ENCODE measurements at places on chromosomes 11 and 22. TPM values are rescaled to one million over a fixed set of nuclear protein-coding genes. Genes with fewer than 3 reads are reported as not detected.
A peak's percentile ranks its signal among the peaks of the same experiment; 100 is the strongest.

DNA sequence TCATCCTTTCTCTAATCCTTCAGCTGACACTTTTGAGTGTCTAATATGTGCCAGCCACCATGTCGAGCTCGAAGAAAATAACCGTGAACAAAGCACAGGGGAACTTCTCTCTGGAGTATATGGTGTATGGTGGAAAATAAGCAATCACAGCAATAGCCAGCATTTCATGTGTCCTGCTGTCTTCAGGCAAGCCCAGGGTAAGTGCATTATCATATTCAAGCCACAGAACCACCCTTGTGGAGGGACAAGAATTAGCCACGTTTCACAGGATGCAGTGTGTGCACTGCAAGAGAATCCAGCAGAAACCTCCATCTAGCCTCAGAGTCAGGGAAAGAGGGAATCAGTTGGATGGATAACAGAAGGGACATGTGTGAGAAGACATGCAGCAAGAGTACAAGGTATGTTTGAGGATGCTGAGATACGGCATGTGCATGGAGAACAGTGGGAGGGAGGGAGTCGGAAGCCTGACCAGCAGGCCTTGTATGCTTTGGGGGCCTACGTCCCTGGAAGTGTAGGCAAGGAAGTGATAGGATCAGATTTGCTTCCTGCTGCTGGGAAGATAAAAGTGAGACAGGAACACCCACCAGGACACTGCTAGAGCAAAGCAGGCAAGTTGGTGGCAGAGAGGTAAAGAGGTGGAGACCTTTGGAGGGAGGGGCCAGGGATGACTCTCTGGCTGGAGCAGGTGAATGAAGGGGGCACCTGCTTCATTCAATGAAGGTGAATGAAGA lies 14.7 kb upstream of the GNAZ start:
- DNase-seq, result no peak

DNA sequence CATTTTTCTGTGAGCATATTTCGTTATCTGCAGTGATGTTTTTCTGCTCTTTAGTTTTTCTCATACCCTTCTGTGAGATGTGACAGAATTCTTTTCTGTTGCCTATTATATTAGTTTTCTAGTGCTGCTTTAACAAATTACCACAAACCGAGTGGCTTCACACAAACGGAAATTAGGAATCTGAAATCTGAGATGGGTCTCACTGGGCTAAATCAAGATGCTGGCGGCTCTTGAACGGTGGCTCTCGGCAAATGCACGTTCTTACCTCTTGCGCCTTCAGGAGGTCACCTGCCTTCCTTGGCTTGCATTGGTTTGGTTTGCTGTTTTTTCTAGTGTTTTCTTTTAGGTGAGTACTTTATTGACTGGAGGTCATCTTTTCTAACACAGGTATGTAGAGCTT lies 13.0 kb downstream of the ZBED4 start:
- no peak for DNase-seq

Gene ATG13
- 58.4 TPM for total RNA-seq

DNA sequence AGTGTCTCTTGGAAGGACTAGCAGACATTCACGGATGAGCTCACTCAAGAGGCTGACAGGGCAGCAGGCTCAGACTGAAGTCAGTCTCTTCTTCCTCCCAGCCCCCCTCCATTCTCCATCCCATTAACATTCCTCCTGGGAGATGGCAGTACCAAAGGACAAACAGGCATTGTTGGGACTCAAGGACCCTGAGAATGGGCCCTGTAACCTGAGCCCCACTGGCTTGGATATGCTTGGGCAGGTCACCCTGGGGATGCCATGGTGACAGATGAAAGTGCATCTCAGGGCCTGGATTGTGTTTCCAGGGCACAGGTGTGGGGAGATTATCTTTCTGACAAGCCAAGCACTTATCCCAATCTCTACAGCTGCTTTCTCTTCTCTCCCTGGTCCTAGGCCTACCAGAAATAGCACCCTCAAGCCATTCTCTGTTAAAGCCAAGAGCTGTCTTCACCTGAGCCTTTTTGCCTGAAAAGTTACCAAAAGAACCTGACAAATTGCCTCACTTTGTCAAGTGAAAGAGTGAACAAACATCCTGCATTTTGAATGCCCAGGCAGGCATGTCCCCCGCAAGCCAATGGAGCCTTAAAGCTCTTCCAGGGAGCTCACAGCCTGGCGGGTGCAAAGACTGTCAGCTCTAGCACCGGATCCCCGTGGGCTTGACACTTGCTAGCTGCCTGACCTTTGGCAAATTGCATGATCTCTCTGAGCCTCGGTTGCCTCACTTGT lies 366.0 kb upstream of the NARS2 start:
- DNase-seq, result no peak

DNA sequence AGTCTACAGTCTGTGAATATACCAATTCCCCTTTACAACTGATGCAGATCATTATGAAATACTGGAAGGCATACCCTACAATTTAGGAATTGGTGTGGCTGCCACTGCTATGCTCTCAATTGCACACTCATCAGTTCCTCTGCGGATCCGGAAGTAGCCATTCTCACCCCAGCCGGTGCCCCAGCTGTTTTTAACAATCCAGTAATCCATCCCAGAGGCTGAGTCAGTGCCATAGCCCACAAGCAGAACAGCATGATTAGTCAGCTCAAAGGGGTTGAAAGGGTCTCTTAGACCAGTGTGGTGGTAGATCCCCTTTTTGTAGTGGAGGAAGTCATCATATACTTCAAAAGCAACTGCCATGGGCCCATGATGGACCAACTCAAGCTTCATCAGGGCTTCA lies 43.6 kb downstream of the CTSC start:
- no peak for DNase-seq

- no peak for DNase-seq
These were observed 45.1 kb upstream of the CBX7 start for GRCh38 chr22:39197578-39197977.

- peak; percentile 13 for DNase-seq
These were observed 60.7 kb downstream of the LRRC32 start for GRCh38 chr11:76609736-76610370.

Gene SEPTIN3
- 0.21 TPM for total RNA-seq

- peak; percentile 68 for DNase-seq
These were observed 7.6 kb upstream of the CTR9 start for GRCh38 chr11:10743354-10744000.

Gene FZD4
- total RNA-seq, result not detected

DNA sequence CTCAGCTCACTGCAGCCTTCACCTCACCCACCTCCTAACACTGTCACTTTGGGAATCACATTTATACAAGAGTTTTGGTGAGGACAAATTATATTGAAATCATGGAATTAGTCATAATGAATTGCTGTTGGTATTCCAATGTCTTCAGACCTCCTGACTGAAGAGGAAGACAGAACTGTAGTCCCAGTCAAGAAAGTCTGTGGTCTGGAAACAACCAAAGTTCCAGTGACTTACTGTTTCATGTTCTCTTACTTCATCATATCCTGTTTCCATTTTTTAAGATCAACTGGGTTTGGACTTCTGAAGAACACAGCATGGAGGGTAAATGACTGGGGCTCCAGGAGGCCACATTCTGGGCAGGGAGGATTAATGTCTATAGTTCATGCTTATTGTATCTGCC lies 43.0 kb upstream of the HIPK3 start:
- no peak for DNase-seq

DNA sequence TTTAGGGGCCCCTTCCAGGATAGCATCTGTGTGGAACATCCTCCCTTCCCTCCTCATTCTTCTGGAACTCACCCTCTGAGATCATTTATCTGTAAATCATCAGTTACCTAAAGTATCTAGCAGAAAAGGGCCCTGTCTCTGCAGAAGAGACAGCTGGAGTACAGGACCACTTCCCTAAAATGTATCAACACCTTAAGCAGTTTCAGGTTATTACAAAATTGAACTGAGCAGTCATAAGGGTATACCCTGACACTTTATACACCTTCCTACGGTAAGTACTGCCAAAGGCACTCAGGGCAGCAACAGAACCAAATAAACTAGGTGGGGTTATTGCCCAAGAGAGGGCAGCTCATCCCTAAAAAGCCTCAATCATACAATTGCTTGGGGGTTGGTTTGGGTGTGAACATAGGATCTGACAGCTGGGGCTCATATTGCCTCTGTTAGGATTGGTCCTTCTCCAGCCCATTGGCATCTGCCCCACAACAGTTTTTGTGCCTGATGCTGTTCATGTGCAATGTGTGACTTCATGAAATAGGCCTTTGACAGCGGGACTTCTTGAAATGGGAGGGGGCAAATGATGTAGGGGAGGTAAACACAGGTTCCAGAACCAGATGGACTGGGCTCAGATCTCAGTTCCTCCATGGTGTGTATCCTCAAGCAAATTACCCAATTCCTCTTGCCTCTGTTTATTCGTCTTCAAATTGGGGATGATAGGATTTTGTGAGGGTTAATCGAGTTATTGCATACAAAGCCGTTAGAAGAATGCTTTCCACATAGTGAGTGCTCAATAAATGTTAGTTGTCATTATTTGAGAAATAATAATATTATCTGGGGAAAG lies 2.9 kb downstream of the POU2AF3 start:
- no peak for DNase-seq

- DNase-seq, result no peak
These were observed 122.3 kb downstream of the RCN1 start for GRCh38 chr11:32213223-32213622.

GRCh38 chr22:36772451-36772850 lies 3.5 kb downstream of the IFT27 start:
- no peak for DNase-seq

Gene OR51F2
- total RNA-seq, result not detected

Gene TBX1
- total RNA-seq, result 1.5 TPM

Gene OR51B5
- not detected for total RNA-seq

DNA sequence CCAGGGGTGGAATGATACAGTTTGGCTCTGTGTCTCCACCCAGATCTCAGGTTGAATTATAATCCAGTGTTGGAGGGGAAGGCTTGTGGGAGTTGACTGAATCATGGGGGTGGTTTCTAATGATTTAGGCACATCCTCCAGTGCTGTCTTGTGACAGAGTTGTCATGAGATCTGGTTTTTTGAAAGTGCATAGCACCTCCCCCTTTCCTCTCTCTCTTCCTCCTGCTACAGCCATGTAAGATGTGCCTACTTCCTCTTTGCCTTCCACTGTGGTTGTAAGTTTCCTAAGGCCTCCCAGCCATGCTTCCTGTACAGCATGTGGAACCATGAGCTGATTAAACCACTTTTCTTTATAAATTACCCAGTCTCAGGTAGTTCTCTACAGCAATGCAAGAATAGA lies 45.1 kb downstream of the THAP12 start:
- no peak for DNase-seq

- DNase-seq, result no peak
These were observed 5.6 kb upstream of the SMCO4 start for GRCh38 chr11:93548679-93549319.

DNA sequence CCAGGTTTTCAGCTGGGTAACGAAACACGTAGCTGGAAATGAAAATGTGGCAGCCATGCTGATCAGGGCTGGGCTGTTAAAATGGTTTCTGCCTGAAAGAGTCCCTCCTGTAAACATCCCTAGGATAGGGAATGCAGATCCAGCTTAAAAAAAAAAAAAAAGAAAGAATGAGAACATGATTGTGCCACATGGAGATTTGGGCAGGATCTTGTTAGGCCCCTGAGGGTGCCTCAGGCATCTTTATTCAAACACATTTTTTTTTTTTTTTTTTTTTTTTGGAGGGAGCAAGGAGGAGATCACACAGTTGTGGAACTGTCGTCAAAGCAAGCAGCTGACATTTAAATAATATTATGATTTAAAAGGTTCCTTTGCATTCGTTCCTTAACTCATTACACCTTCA lies 900.3 kb downstream of the OPCML start:
- no peak for DNase-seq

Gene KCNJ5
- total RNA-seq, result not detected

GRCh38 chr11:123434262-123434661 lies 4.2 kb downstream of the GRAMD1B start:
- DNase-seq, result peak; percentile 55

GRCh38 chr11:10338287-10338686 lies 33.4 kb downstream of the ADM start:
- no peak for DNase-seq

- no peak for DNase-seq
These were observed 563.0 kb downstream of the MIAT start for GRCh38 chr22:27220339-27220738.

GRCh38 chr11:3122775-3123201 lies 42.3 kb downstream of the OSBPL5 start:
- DNase-seq, result no peak

Gene NFAM1
- total RNA-seq, result 0.05 TPM

DNA sequence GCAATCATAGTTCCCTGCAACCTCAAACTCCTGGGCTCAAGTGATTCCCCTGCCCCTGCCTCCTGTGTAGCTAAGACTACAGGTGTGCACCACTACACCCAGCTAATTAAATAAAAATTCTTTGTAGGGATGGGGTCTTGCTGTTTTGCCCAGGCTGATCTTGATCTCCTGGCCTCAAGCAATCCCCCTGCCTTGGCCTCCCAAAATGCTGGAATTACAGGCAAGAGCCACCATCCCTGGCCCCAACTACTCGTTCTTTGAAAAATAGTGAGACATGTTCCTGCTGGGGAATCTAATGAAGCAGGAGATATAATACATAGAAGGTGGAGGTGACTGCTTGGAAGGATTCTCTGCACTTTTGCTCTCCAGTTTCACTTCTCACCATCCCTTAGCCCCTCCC lies 40.1 kb upstream of the RFPL3 start:
- DNase-seq, result no peak

DNA sequence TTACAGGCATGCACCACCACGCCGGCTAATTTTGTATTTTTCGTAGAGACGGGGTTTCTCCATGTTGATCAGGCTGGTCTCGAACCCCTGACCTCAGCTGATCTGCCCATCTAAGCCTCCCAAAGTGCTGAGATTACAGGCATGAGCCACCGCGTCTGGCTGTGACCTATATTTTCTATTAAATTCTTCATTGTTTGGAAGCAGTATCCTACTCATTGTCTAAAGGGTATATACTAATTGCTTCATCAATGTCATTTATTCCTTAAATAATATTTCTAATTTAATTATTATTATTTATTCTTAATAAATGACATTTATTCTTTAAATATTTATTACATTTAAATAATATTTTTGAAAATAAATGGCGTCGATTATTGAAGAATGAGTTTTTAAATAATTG lies 817.3 kb upstream of the API5 start:
- DNase-seq, result no peak

Gene MUC5AC
- not detected for total RNA-seq

Gene MEI1
- total RNA-seq, result 48.1 TPM

GRCh38 chr11:117970400-117971024 lies 15.7 kb upstream of the IL10RA start:
- DNase-seq, result peak; percentile 56

DNA sequence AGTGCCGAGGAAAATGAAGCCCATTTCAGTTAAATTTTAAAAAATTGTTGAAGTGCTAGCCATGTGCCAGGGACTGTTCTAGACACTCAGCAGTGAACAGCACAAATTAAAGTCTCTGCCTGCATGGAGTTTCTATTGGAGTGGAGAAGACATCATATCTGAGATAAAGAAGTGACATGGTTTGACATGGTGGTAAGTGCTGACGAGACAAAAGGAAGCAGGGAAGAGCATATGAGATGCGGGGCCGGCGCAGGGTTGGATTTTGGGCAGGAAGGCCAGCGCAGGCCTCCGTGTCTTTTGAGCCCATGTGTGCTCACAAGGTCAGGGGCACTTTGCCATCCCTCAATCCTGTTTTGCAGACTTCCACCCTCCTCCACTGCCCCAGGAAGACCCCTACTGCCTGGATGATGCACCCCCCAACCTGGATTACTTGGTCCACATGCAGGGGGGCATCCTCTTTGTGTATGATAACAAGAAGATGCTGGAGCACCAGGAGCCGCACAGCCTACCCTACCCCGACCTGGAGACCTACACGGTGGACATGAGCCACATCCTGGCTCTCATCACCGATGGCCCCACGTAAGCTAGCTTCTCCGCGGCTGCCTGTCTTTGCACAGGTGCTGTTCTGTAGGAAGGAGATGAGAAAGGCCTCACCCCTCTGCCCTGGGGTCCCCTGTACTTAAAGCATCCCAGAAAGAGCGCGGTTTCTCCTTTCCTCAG lies 29.6 kb downstream of the AMPD3 start:
- no peak for DNase-seq

Data from activated CD8-positive, alpha-beta T cell treated with anti-CD3 and anti-CD28 coated beads, Interleukin-2, amount 10 ng/mL, durations not matched to agents 7 days and 5 days (primary cell).